ENCODE measurements at places on chromosomes 11 and 22. TPM values are rescaled to one million over a fixed set of nuclear protein-coding genes. Genes with fewer than 3 reads are reported as not detected.

- H3K27ac ChIP-seq: peak overlapping the region; percentile 7
- peaks cover 39% of the 10 kb centered on the region for H3K4me1 ChIP-seq
- no peak for DNase-seq
- no peak overlapping the region for H3K4me3 ChIP-seq
- H3K27me3 ChIP-seq: peaks cover 5% of the 10 kb centered on the region
Measured at GRCh38 chr22:42717197-42717928, 3.3 kb downstream of the A4GALT start.

GRCh38 chr11:121099885-121100284 lies 1.2 kb upstream of the TECTA start:
- H3K27me3 ChIP-seq: peaks cover 10% of the 10 kb centered on the region
- peaks cover 14% of the 10 kb centered on the region for H3K4me1 ChIP-seq
- H3K27ac ChIP-seq: no peak overlapping the region
- DNase-seq: no peak
- H3K36me3 ChIP-seq: no peaks in the 10 kb centered on the region
- H3K4me3 ChIP-seq: no peak overlapping the region

DNA sequence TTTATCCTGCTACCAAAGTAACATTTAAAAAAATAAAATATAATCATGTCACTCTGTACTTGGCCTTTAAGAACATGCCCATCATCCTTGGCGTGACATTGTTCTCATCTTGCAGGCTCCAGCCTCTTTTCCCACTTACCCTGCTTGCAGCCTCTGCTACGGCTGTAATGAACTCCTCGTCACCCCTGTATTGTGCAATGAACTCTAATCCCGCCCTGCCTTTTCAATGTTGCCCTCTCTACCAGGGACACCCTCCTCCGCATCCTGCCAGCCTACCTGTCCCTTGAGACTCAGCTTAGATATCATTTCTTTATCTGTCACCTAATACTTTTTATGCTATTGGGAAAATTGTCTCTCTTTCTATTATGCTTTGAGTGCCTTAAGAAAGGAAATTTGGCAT lies 12.6 kb upstream of the MMP20 start:
- H3K27me3 ChIP-seq: peaks cover 4% of the 10 kb centered on the region
- no peak overlapping the region for H3K27ac ChIP-seq
- no peak for DNase-seq
- peaks cover 5% of the 10 kb centered on the region for H3K4me1 ChIP-seq
- no peaks in the 10 kb centered on the region for H3K36me3 ChIP-seq
- H3K4me3 ChIP-seq: no peak overlapping the region

- H3K27ac ChIP-seq: no peak overlapping the region
- no peaks in the 10 kb centered on the region for H3K36me3 ChIP-seq
- H3K4me1 ChIP-seq: no peaks in the 10 kb centered on the region
- peaks cover 14% of the 10 kb centered on the region for H3K27me3 ChIP-seq
- H3K4me3 ChIP-seq: no peak overlapping the region
- DNase-seq: no peak
Measured at GRCh38 chr22:38026130-38027111, 30.8 kb upstream of the PICK1 start.

DNA sequence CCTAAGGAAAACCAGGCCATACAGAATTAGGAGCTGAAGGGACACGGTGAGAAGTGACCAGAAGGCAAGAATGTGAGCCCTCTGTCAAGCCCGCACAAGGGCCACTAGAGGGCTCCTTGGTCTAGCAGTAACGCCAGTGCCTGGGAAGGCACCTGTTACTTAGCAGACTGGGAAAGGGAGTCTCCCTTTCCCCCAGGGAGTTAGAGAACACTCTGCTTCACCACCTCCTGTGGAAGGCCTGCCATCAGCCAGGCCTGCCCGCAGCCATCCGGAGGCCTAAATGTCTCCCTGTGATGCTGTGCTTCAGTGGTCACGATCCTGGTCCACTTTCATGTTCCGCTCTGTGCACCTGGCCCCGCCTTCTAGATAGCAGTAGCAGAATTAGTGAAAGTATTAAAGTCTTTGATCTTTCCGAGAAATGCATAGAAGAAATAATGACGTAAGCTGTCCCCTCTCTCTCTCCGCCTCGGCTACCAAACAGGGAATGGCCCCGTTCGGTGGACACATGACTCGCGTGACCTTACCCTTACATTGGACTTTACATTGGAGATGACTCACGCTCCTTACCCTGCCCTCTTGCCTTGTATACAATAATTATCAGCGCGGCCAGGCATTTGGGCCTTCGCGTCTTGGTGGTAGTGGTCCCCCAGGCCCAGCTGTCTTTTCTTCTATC lies 10.7 kb upstream of the GSTP1 start:
- no peak overlapping the region for H3K27ac ChIP-seq
- no peak for DNase-seq
- no peaks in the 10 kb centered on the region for H3K36me3 ChIP-seq
- H3K27me3 ChIP-seq: peaks cover 35% of the 10 kb centered on the region
- no peak overlapping the region for H3K4me3 ChIP-seq

GRCh38 chr11:110711776-110712658 lies at the start of gene ARHGAP20:
ARHGAP20 (minus strand) TSS chr11:110712437; CDS start chr11:110712231, 206 bp downstream.
- H3K4me3 ChIP-seq: peak within 1 kb of the TSS; percentile 74
- DNase-seq: peak; percentile 84
- no peak within 1 kb of the TSS for H3K27ac ChIP-seq
- peaks cover 3% of the 10 kb centered on the region for H3K36me3 ChIP-seq
- peaks cover 22% of the 10 kb centered on the region for H3K4me1 ChIP-seq

DNA sequence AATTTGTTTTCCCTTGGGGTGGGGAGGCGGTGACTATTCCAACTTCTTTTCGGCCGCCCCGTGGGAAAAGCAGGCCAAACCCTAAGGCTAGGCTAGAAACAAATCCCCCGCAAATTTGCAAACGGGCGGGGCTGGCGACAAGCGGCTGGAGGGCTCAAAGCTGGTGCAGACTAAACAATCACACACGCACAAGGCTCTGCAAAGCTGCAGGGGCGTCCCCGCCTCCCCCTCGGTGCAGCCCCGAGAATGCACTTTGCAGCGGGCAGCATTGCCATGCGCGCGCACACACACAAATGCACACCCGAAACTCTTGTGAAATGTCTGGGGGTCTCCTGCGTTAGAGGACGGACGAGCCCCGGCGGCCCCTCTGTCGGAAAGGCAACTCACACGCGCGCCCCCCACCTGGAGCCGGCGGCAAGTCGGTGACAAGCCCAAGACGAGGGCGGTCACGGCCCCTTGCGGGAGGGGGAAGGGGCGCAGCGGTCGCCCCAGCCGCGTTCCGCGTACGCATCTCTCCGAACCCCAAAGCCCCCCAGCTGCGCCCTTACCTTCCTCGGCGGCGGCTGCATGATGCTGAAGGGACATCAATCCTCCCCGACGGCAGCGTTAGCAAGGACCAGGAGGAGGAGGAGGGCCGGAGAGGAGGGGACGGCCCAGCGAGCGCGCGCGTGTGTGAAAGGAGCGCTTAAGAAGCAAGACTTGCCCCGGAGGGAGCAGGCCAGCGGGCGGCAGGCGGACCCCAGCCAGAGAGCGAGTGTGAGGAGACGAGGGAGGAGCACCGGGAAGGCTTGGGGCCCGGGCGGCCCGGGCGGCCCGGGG lies 600 bp downstream of the FCHSD2 start:
- H3K4me3 ChIP-seq: peak overlapping the region; percentile 97
- H3K36me3 ChIP-seq: peaks cover 6% of the 10 kb centered on the region
- H3K27ac ChIP-seq: peak overlapping the region; percentile 98
- peak; percentile 89 for DNase-seq
- H3K27me3 ChIP-seq: no peaks in the 10 kb centered on the region

The RGL4 gene
- not detected for total RNA-seq

The MAML2 gene
- 28.0 TPM for total RNA-seq

The HTR3A gene
- total RNA-seq: not detected
